ENCODE measurements at places on chromosomes 7 and 10.

- DNase-seq: no peak
Observed at GRCh38 chr7:66348531-66348930, 143.4 kb downstream of the TPST1 start.

DNA sequence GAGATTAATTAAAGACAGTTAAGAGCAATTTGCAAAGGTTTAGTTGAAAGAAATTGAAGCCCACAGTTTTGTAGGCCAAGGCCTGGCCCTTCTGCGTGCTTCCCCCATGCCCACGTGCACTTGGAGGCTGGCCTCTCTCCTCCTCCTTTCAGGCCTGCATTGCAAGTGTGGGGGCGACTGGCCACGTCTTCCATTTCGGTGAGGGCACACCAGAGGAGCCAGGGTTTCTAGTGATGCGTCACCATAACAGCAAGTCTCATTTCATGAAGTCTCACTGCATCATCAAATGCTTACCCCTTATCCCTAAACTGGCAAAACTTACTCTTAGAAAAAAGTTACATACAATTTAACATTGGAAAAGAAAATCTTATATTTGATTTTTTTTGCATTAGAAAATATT, 141.2 kb downstream of the NRF1 start:
- no peak for DNase-seq

DNA sequence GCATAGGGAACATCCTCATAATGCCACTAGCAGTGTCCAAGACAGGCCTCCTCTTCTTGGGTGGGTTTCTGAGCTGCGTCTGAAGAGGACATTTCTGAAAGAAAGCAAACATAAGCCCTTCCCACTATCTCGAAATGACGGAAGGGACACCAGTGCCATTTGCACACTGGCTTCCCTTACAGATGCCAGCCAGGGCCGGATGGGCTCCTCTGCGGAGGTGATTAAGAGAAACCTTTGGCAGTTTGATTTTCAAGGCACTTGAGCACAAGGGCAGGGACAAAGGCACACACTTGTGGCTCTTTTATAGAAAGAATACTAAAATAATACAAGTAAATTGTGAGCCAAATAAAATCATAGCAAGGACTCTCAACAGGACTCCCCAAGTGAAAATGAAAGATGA, 106.6 kb upstream of the CELF2 start:
- no peak for DNase-seq

- DNase-seq: no peak
Observed at GRCh38 chr7:105766421-105767073, 109.9 kb downstream of the ATXN7L1 start.

- no peak for DNase-seq
Observed at GRCh38 chr7:89377219-89377618, 581.7 kb upstream of the TEX47 start.

GRCh38 chr10:80444646-80445319, 9.3 kb upstream of the TSPAN14 start:
- no peak for DNase-seq

GRCh38 chr7:18063149-18063901, 35.7 kb upstream of the PRPS1L1 start:
- no peak for DNase-seq

- DNase-seq: no peak
Observed at GRCh38 chr7:152643979-152644559, 31.9 kb downstream of the XRCC2 start.

DNA sequence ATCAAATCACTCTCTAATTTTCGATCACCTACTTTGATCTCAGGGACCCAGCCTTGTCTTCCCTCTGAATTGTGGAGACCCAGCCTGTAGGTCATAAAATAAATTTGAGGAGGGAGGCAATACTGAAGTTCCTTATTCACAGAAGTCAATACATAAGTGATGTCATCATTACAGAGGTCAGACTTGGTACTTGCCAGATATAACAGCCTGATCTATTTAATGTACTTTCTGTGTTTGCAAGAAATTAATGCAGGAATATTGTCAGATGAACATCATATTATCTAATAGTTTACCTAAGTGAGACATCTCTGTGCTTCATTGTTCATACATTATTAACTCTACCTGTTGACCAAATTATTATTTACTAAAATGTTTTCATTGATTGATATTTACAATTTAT, 105.6 kb downstream of the GPAM start:
- DNase-seq: no peak

DNA sequence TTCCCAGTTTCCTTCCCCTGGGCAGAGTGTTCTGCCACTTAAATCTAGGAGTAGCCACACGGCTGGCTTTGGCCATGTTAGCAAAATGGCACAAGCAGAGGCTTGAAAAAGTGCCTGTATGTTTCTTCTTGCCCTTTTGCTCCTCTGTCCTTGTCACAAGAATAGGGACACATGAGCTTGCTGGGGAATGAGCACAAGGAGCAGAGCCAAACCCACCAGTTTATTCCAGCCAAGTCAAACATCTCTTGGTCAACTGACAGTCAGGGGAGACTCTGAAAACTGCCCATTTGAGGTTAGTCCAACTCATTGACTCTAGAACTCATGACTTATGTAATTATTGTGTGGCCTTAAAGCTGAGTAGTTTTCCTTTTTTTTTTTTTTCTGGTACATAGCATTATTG, 739.7 kb upstream of the FZD8 start:
- no peak for DNase-seq

- no peak for DNase-seq
Observed at GRCh38 chr10:66828957-66829356, 96.9 kb upstream of the LRRTM3 start.

DNA sequence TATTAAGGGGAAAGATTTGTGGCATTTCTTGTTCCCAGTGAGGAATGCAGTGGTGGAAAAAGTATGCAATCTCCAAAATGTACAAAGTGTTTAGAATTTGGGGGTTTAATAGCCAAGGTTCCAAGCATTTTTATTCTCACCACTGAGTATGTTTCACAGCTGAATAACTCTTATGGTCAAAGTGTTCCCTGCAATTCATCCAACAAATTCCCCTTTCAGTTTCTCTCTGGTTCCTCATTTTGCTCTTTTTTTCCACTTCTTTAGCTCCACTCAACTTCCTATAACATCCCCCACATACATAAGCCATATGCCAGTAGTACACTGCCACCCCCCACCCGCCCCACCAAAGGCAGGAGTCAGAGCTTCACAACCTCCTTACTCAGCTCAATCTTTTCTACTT, 4.6 kb downstream of the HECW1 start:
- no peak for DNase-seq

- no peak for DNase-seq
Observed at GRCh38 chr7:84982199-84982598, 204.7 kb downstream of the SEMA3D start.

DNA sequence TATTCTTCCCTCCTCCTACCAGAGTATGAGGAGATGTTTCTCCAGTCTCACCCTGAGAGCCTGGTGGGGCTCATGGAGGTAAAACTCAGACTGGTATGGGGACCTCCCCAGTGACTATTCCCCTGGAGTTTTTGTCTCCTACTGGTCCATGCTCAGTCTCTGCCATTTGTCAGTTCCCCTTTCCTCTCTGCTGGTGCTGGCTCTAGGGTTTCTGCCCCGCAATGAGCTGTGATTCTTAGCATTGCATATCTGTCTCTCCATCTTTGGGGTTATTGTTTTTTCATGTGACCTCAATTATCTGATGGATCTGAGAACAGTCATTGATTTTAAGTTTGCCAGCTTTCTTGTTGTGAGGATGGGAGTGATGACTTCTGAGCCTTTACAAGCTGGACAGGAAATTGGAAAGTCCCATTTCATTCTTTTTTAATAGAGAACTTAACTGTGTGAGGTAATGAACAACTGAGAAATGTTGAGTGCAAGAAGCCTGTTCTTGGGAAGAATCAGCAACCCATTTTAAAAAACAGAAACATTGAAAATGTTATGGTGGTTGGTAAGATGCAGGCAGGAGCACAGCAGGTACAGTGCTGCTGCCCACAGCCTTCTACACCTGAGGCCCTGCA, 26.9 kb downstream of the NACAD start:
- DNase-seq: no peak

GRCh38 chr10:35508647-35509046, 96.5 kb upstream of the GJD4 start:
- no peak for DNase-seq

- no peak for DNase-seq
Observed at GRCh38 chr10:1575481-1576244, 161.7 kb downstream of the ADARB2 start.

- no peak for DNase-seq
Observed at GRCh38 chr7:26691886-26692285, 172.5 kb downstream of the SKAP2 start.

DNA sequence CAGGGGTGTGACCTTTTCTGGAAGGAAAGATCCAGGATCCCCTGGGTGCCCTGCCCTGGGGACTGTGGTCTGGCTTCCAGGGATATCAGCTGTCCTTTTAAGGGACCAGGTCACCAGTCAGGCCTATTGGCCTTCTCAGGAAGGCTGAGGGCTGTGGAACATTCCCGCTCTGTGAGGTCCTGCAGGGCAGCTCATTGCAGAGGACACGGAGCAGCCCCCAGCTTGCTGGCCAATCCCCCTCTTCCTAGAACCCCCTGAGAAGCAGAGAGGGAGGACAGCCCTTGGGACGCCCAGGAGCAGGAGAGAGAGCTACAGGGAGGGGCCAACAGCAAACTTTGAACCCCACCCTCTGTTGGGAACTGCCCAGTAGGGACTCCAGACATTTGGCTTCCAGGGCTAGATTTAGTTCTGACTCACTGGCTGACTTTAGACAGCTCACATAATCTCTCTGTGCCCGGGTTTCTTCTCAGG, 67.9 kb upstream of the COL13A1 start:
- no peak for DNase-seq

DNA sequence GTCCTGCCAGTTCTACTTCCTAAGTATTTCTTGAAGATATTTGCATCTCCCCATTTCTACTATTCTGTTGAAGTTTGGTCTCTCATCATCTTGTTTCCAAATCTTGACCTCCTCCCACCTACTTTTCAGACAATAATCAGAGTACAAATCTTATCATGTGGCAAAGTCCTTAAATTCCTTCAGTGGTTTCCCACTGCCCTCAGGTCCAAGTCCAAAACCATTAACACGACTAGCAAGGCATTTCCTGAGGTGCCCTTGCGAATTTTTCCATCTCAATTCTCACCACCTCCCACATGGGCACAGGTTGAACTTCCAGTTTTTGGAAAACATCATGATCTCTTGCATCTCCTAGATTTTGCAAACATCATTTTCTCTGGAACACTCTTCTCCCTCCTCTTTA, 97.2 kb upstream of the CDK1 start:
- DNase-seq: no peak

DNA sequence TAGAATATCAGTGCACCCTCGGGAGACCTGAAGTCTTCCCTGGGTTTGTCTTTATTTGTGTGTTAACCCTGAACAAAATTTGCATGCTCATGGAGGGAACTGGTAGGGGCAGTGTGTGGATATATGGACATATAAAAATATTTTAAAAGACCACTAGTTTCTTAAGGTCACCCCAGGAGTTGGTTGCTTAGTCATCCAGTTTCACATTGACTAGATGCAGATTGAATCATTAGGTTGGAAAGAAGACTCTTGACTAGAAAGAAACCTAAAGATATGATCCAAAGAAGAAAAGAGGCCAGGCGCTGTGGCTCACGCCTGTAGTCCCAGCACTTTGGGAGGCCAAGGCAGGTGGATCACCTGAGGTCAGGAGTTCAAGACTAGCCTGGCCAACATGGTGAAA, 137.1 kb downstream of the KAT6B start:
- no peak for DNase-seq

DNA sequence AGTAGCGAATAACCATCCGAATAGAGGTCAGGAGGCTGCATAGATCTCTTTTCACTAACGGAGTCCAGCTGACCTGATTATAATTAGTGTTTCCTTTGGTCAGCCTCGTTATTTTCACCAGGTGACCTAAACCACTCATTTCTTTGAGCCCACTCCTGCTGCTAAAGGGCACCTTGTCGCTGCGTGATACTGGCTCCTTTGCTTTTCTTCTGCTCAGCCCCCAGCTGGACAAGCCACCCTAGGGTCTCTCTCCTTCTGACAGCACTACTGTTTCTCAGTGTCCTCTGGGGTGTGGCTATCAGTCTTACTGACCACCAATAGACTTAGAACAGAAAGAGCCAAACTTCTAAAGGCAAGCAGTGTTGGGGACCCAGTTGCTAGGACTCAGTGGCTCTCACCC, 2.7 kb upstream of the IGFBP3 start:
- DNase-seq: no peak

DNA sequence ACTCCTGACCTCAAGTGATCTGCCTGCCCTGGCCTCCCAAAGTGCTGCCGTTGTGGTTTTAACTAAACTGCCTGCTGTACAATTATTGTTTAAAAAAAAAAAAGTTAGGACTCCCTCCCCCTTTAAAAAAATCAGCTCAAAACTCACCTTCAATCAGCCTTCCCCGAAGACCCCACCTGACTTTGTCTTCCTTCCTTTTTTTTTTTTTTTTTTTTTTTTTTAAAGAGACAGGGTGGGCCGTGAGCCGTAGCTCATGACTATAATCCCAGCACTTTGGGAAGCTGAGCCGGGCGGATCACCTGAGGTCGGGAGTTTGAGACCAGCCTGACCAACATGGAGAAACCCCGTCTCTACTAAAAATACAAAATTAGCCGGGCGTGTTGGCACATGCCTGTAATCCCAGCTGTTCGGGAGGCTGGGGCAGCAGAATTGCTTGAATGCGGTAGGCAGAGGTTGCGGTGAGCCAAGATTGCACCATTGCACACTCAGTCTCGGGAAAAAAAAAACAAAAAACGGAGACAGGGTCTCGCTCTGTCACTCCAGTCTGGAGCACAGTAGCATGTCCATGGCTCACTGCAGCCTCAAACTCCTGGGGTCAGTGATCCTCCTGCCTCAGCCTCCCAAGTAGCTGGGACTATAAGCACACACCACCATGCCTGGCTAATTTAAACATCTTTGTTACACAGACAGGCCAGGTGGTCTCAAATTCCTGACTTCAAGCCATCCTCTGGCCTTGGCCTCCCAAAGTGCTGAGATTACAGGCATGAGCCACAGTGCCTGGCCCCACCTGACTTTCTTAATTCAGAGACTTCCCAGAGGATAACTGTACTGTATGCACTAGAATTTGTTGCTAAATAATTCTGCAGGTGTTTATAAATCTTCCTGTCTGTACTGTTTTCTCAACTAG, 3.2 kb downstream of the FIS1 start:
- no peak for DNase-seq
